ENCODE measurements at places on chromosomes 3 and 15. TPM values are rescaled to one million over a fixed set of nuclear protein-coding genes. Genes with fewer than 3 reads are reported as not detected.
A peak's percentile ranks its signal among the peaks of the same experiment; 100 is the strongest.

Gene SEMA3G
- total RNA-seq: 6.7 TPM

Gene CLDN16
- total RNA-seq: not detected

Gene CCDC13
- total RNA-seq: 6.9 TPM

GRCh38 chr3:60594025-60594424 is 657.2 kb downstream of the FHIT start:
- peak; percentile 75 for ATAC-seq

- no peak for ATAC-seq
Observed at GRCh38 chr15:82873000-82873680, 63.7 kb downstream of the WHAMM start.

DNA sequence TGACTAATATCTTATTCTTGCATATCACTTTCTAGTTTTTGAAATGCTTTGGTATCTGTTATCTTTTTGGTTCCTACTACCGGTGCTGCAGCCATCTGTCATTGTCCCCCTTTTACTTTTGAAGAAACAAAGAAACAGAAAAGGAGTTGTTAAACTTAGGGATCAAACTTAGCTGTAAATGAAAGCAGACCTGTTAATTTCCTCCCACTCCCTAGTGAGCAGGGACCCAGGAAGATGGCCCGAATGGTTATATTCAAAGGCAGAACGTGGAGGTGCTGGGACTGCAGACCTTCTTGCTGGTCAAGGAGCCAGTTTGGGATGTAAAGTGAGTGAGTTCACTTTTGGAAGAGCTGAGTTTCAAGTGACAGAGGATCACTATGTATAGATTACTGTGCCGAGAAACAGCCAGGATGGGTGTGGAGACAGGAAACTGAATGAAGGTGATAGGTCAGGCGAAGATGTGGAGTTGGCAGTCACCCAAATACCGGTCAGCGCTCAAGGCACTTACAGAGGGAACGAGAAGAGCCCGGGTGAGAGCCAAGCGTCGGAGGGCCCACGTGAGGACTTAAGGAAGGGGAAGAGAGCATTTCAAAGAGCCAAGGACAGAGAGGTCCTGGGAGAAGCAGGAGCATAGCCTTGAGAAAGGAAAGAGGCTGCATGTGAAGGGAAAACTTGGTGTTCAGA is 20.1 kb downstream of the KBTBD8 start:
- ATAC-seq: no peak

Gene SEC62
- total RNA-seq: 88.8 TPM

DNA sequence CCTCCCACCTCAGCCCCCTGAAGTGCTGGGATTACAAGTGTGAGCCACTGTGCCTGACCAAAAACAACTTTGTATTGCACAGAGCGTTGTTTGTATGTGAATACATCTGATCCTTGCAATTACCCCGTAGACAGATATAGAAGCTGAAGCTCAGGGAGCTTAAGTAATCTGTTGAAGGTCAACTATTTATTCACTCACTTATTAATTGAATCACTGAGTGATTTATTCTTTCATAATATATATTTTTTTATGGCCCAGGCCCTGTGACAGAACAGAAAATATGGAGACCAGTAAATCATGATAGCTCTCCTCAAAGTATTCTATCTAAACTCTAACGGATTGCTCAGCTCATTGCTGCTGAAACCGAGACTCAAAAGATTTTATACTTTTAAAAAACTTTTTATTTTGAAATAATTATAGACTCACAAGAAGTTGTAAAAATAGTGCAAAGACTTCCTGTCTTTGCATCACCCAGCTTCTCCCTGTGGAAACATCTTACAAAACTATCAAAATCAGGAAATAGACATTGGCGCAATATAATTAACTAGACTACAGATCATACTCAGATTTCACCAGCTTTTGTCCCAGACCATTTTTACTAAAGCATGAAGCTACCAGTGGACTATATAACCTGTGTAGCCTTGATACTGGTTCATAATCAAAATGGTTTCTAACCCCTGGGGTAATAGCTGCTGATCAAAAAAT is 466.1 kb downstream of the PDCD6IP start:
- no peak for ATAC-seq

GRCh38 chr3:150238995-150239619 is 169.0 kb upstream of the TSC22D2 start:
- ATAC-seq: no peak

Gene ANKRD63
- total RNA-seq: 1.6 TPM

DNA sequence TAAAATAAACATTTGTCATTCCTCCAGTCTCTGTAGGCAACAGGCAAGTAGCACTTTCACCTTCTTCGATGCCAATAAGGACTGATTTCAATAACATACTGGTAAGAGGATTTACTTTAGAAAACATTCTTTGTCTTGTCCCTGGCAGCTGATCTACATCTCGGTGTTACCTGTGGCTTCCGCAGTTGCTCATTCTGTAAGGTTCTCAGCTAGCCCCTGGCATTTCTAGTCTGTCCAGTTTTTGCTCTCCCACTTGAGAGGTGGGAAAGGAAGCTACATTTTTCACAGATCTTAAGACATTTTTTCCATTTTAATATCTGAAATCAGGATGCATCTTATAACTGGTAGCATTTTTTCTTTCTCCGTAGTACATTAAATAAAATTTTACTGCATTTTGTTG is 19.7 kb upstream of the MAP6D1 start:
- no peak for ATAC-seq

Gene CRYGS
- total RNA-seq: not detected

Gene ZXDC
- 25.9 TPM for total RNA-seq

DNA sequence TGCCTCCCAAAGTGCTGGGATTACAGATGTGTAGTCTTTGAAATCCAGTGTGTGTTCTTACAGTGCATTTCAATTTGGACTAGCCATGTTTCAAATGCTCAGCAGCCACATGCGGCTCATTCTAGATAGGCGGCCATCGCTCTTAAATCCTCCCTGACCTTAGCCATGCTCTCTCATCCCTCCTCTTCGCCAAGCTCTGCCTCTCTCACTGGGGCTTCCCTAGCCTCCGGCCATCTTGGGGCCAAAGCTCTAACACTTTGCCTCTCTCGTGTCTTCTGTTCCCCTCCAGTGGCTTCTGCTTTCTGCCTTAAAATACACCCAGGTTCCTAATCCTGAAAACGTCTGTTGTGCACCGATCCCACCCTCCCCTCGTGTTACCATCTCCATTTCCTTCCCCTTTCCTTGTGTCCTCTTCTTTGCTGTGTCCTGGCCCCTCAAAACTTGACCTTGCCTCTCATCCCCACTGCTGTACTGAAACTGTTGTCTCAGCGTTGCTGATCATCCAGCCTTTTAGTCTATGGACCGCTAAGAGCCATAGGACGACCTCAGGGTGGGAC is 1.4 kb upstream of the GHRL start:
- ATAC-seq: no peak

Gene CASR
- not detected for total RNA-seq

Gene TM4SF4
- 1.3 TPM for total RNA-seq

Gene IL20RB
- 0.62 TPM for total RNA-seq

GRCh38 chr3:155805802-155806618 is at the start of gene C3orf33:
TSS of gene C3orf33 (minus strand) at chr3:155806278. CDS start at chr3:155806252, 26 bp downstream.
- ATAC-seq: peak; percentile 95

- no peak for ATAC-seq
Observed at GRCh38 chr15:25188551-25189101, 233.8 kb downstream of the SNRPN start.

DNA sequence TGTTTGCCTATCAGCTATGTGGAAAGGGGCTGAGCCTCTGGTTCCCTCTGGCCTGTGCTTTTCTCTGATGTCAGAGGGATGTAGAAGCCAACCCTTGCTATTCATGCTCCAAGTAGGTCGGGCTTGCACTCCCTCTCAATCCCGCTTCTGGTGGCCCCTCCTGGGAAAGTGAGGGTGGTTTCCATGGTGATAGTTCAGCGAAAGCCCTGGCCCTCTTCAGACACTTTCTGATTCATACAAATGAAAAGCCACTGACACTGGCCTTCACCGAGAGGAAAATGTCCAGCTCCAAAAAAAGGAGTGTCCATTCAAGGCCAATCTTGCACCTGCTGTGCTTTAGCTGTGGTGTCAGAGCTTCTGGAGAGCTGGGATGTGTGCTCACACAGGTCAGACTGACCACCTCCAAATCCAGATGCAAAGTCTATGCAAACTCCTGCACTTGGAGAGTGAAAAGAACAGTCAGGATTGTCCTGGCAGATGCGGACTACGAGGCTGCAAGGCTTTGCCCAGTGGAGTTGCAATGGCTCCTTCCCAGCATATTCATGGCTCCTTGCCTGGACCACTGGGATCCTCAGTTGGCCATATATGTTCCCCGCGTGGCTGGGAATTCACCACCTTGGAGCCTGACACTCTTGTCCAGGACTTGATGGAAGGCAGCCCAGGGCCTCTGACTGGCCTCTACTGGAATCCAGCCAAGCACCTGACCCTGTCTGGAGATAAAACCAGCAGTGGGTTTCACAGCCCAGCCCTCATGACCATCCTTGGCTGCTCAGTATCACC is 96.6 kb downstream of the CEMIP start:
- peak; percentile 52 for ATAC-seq

GRCh38 chr15:81785181-81785580 is 260.6 kb downstream of the MEX3B start:
- ATAC-seq: no peak

Gene EPHA6
- 3.3 TPM for total RNA-seq

DNA sequence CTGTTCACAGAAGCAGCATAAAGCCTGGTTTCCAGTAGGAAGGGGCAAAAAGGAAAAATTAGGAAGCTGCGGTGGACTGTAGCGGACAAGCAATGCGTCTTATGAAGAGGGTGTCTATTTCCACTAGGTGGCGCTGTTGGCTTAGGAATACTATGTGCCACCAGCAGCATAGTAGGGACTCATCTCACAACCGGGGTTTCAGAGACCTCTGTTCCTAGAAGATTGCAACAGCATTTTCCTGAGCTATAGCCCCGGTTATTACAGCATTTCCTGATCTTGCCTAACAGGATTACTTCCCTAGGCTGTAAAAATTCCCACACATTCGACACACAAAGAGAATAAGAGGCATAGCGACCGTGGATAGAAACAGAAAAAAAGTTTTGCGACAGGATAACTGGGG is 683.0 kb downstream of the TBL1XR1 start:
- no peak for ATAC-seq

Gene CYP8B1
- not detected for total RNA-seq

Gene POPDC2
- total RNA-seq: 19.7 TPM

DNA sequence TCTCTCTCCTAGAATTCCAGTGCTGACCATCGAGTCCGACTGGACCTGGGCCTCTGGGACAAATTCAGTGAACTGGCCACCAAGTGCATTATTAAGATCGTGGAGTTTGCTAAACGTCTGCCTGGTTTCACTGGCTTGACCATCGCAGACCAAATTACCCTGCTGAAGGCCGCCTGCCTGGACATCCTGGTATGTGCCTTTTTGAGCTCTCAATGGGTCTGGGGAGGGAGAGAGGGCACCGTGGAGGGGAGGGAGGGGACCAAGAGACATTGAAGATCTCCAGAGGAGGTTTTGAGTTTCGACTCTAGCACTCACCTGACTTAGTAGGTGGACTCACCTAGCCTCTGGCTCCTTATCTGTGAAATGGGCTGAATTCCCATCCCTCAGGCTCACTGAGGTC is 84.2 kb downstream of the TOP2B start:
- no peak for ATAC-seq

GRCh38 chr3:60217156-60217911 is 1033.9 kb downstream of the FHIT start:
- ATAC-seq: no peak

DNA sequence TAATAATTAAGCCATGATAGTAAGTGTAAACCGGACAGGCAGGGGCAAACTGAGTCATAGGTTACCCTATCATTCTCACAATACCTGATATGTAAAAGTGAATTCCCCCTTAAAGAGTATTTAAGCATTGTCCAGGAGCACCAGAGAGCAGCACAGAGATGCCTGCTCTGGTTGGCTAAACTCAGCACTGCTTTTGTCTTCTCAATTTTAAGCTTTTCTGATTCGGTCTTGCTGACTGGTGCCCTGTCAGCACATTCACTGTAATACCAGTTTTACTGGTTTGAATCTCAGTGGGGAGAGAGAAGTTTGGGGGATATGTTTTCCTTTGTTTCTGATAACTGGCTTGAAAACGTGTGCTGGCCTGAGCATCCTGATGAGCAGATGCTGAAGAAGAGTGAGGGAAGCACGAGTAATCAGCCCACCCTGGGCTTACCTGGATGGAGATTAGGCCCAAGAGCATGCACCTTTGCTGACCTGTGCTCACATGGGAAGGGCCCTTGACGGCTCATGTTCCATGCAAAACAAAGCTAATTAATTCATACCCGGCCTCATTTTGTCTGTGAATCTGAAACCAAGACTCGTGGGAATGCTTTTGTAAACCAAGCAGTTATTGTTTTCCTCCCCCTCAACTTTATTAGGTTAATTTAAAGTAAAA is 208.5 kb upstream of the MRPL3 start:
- ATAC-seq: no peak

- no peak for ATAC-seq
Observed at GRCh38 chr3:77188210-77188609, 148.3 kb downstream of the ROBO2 start.

DNA sequence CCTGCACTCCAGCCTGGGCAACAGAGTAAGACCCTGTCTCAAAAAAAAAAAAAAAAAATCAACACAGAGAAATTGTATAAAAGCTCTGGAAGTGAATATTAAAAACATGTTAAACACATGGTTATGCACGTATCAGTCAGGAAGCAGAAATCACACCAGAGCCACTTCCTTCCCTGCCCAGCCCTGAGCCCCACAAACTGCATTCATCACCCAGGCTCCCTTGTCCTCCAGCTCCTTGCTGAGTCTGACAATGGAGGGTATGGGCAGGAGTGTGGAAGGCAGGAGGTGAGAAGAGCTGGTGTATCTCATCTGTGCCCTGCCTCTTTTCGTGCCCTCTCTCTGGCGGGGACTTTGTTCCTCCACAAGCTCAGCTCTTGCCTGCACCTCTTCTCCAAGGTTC is 12.1 kb upstream of the LOXL1 start:
- ATAC-seq: no peak

Gene CLSTN2
- total RNA-seq: 8.7 TPM

DNA sequence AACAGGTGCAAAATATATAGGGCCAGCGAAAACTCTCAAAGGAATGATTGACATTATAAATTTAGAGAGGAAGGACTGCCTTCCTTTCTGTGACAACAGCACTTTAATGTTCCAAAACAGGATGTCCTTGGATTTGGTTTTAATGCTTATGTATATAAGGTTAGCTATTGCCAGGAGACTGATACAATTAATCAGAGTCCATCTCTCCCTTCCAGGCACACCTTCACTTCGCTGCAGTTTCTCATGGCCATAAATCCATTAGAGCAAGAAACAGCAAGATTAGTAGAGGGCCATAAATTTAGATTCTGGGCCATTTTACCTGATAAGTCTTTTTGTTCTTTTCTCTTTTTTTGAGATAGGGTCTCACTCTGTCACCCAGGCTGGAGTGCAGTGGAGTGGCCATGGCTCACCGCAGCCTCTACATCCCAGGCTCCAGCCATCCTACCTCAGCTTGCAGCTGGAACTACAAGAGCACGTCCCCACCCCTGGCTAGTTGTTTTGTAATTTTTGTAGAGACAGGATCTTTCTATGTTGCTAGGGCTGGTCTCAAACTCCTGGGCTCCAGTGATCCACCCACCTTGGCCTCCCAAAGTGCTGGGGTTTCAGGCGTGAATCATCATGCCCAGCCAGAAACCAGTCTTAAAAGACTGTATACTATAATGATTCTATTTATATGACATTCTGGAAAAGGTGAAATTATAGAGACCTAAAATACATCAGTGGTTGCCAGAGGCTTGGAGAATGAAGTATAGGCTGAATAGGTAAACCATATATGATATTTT is 15.7 kb upstream of the TFRC start:
- ATAC-seq: no peak

All from gastroesophageal sphincter (tissue), 4 donors.